Endodermal cell (in vitro differentiated cells): ENCODE measurements at places on chromosomes 12 and 14. TPM values are rescaled to one million over a fixed set of nuclear protein-coding genes. Genes with fewer than 3 reads are reported as not detected.

Gene PKP2
- 62.5 to 80.5 TPM (median 73.1 TPM) in 3 replicates for total RNA-seq

- DNase-seq = peak; percentile 83
Observed at GRCh38 chr12:3107071-3107583, 29.9 kb downstream of the TSPAN9 start.

DNA sequence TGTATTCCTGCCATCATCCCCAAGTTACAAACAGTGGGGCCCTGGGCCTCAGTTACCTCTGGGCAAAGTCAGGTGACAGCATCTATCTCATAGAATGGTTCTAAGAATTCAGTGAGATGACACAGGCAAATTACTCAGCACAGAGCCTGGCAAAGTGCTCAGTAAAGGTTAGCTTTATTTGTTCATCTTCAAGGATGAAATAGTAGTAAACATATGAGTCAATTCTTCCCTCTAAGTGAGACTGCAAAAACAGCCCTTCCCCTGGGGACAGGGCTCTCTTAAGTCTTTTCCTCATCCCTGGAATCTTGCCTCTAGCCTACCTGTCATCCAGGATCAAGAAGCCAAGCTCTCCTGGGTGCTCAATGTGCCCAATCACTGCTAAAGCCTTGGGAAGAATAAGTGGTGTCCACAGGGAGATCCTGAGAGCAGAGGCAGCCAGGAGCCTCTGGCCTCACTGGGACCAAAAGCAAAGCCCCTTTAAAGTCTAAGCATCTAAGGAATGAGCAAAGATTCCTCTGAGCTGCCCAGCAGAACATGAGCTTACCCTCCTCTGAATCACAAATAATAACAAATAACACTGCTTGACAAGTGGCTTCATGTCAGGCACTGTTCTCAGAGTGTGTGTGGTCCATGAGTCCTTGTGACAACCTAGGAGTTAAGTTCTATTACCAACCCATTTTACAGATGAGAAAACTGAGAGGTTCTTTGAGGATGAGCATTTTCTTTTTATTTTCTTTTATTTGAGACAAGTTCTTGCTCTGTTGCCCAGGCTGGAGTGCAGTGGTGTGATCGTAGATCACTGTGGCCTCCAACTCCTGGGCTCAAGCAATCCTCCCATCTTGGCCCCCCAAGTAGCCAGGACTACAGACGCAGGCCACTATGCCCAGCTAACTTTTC, 12.1 kb downstream of the NUAK1 start:
- peak; percentile 48 for DNase-seq

Gene LGMN
- 57.8 and 61.4 TPM in 2 replicates for total RNA-seq

DNA sequence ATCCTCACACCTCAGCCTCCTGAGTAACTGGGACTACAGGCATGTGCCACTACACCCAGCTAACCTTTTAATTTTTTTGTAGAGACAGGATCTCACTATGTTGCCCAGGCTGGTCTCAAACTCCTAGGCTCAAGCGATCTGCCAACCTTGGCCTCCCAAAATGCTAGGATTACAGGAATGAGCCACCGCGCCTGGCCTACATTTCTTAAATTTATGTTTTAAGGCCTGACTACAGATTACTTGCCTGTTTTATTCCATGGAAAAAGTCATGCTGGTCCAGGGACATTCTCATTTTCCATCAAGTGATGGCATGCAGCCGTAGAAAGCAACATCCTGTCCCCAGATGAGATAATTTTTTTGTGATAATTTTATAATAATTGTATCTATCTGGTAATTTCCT, 6.1 kb downstream of the CD9 start:
- DNase-seq = no peak
